Activated CD4-positive, alpha-beta T cell treated with anti-CD3 and anti-CD28 coated beads, Interleukin-2, amount 50 U/mL, for 4 hours (primary cell): ENCODE measurements at places on chromosomes 4 and X.
A peak's percentile ranks its signal among the peaks of the same experiment; 100 is the strongest.

DNA sequence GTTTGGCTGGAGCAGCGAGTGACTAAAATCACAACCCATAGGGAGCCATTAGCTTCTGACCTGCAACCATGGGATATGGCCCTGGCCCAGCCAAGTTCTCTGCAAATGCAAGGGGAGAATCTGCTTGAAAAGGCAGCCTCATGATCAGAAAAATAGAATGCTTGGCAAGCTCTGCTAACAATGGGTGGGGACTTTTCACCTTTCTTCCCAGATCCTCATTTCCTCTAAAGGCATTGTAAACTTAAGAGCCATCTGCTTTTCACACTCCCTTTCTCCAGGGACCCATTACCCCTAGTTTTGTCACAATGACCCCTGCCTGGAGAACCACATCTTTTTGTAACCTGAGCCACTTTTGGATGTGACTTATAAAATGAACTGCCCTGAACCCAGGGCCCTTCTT is 104.3 kb downstream of the PARM1 start:
- no peak for DNase-seq

- DNase-seq: no peak
These were observed 29.3 kb downstream of the SMIM20 start for GRCh38 chr4:25943312-25943711.

- no peak for DNase-seq
These were observed 56.9 kb downstream of the SERTM2 start for GRCh38 chrX:111568354-111568753.

DNA sequence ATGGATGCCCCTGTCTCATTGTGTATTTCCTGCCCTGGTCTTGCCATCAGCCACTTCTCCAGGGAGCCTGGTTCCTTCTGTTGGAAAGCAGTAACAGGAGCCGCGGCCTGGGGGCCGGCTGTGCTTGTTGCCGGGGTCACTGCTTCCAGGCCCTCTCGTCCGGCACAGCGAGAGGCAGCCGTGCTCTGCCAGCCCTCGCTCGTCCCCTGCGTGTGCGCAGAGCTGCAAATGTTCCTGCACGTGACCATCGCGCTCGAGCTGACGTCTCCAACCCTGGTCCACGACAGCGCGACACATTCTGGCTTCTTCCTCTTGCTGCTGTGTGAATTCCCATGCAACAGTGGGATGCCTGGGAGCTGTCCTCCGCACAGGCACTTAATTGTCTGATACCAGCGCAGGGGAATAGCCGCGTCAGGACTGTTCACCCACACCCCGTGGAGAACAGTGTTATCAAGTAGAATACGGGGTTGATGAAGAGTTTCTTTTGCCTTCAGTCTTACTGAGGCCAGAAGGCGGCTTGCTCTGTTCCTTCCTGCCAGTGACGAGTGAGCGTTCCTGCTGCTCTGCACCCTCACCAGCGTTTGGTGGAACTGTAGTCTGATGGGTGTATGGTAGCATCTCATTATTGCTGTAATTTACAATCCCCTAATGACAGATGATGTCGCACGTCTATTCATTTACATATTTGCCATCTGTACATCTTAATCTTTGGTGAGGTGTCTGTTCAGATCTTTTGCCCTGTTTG is 12.3 kb downstream of the PDE6B start:
- no peak for DNase-seq

GRCh38 chr4:14833053-14833452 is 169.2 kb upstream of the CPEB2 start:
- no peak for DNase-seq

DNA sequence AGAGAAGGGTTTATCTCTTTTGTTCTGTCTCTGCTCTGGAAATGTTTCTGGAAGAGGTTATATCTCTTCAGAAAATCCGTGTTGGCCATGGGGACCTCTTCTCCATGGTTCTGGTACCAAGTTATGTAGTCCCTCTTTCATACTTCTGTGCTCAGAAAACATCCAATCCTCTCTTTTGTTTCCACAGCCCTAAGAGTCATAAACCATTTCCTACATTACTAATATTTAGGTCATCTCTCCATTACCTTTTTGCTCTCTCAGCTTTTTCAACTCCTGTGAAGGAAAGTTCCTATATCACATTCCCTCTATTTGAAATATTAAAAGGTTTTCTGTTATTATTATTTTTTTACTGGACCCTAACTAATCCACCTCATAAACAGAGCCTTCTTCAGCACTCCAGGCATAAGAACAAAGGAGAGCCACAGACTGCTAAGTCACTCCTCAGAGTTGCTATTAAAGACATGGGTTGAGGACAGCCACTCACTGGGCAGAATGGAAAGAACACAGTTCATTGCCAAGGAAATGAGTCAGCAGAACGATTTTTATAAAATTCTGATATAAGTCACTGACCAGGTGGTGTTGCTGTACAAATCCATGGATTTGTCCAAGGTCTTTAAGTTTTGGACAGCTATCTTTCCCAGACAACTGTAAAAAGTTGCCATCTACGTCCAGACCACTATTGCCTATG is 122.4 kb upstream of the NPY2R start:
- DNase-seq: no peak

GRCh38 chr4:127446427-127446885 is 186.3 kb upstream of the INTU start:
- DNase-seq: no peak

DNA sequence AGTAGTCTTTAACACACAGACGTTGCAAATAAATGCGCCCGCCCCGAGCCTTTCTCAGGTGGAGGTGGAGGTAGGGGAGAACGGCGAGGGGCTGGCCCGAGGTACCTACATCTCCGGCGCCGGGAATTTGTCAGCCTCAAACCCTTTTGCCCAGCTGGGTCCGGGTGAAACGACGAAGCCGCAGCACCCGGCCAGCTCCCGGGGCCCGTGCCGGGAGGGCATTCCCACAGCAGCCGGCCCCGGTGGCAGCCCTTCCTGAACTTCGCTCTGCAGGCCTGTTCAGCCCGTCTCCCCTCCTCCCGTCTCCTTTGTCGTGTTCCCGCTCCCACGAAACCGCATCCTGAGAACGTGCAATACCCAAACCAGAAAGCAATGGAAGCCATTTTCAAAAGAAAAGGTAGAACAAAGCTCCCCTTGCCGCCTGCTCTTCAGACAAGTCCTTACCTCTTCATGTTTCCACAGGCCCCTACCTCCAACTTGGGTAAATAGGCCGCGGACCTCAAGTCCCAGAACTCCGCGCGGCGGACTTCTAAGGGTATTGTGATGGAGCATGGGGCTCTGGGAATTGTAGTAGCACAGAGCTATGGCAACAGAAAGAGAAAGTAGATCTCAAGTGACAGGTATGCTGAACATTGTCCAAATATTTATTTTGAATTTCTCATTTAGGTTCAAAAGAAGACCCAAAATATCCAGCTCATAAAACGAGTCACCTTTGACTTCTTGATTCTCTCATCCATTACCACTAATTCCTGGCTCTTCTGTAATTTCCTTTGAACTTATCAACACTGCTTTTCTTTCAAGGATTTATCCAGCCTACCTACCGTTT is at the start of gene RBM41:
RBM41 (minus strand) TSS at position 501 of the 826 bp plus-strand sequence; CDS start at position 452, 49 bp downstream.
- DNase-seq: peak; percentile 66

DNA sequence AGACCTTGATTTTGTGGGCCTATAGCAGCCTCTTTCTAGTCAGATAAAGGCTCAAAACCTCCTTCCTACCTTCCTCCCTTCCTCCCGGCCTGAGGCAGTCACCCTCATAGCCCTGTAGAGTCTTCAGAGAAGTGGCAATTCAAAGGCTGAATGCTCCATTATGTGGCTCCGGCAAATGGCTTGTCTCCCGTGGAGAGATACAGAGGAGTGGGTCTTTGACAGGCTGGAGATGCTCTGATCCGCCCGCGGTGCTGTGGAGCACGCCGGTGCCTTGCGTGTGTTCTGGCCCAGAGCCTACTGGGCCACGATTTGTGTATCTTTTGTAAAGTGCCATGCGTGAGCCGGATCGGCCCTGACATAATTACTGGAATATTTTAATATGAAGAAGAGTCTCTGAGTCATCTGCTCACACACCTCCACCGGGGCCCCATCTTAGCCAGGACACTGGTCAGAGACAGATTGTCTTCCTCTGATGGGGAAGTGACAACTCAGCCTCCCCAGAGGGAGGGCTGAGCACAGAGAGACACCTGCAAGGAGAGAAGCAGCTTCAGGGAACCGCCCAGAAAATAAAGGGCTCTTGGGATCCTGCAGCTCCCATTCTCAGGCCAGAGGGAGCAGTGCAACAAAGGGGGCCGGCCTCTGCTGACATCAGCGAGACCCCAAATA is 88.7 kb downstream of the DCTD start:
- DNase-seq: no peak

DNA sequence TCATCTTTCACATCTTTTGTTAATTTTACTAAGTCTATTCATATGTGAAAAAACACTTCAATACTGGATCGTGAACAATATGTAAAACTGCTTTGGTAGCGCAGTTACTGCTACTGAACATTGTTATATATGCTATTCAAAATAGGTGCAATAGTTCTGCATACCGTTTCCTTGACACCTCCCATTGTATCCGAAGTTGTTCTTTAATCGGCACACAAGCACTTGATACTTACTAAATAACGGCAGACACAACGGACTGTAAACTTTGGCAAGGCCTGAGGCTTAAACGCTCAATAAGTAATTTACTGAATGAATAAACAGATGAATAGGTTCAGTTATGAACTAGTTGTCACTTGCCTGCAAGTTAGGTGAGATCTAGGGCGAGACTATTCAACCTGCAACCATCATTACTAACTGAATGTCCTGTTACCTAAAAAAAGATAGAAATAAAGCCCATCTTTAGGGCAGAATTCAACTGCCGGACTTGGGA is 620 bp downstream of the ANAPC10 start:
- DNase-seq: no peak

- DNase-seq: no peak
These were observed 809 bp downstream of the ZFP92 start for GRCh38 chrX:153411988-153412574.

DNA sequence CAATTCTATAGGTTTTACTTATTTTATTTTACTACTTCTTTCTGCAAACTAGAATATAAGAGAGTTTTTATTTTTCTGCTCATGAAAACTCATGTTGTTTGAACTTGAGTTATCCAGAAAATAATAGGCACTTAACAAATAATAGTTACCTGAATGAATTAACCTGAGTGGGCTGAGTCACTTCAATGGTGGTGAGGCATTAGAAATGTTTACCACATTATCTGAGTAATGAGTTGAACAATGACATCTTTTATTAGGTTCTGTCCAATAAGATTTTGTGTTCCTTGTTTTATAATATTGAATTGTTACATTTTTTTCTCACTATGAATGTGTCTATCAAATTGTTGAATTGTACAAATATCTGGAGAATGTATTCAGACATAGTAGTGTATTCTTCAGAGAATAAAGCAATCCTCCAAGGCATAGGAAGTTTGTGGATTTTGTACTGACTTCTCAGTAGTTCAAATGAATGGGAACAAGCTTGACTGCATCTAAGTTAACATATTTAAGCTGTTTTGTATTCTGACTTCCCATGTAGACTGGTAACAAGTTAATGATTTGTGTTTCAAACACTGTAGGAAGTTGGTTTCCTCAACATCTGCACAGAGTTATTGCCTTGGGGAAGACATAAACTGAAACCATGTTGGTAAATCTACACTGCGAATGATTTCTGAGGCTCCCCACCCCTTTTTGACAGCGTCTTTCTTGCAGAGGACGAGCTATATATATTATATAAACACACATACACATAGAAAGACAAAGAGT is 1808.9 kb upstream of the TENM3 start:
- no peak for DNase-seq

- DNase-seq: no peak
These were observed 2101.5 kb upstream of the AGA start for GRCh38 chr4:179543771-179544170.
